ENCODE measurements at places on chromosomes 11 and 22.

- no peak for DNase-seq
Observed at GRCh38 chr11:12275818-12276217, 101.6 kb upstream of the PARVA start.

DNA sequence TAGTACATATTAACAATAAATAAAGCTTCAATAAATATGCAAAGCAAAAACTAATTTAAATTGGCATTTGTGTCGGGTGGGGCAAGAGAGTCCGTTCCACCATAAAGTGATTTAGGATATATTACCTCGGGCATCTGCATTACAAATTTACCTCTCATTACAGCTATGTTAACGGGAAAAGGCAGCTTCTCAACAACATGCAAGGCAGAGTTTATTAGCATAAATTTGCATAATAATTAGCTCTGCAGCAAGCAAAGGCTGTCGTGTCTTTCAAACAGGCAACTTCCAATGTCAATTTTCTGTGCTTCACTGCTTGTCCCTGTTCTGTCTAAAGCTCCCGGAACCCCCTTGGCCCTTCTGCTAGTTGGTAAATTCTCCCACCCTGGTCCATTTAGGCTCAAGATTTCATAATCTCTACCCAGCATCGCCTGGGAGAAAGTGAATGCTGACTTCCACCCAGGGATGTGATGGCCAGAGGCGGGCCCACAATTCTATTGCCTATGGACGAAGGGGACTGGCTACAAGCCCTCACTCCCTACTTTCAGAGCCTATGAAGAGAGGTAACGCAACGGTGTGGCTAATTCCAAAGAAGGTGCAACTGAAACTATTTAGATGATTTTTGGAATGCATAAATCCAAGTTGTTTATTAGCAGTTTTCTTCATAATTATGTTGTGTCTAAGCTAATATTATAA lies 462.1 kb downstream of the OPCML start:
- no peak for DNase-seq

DNA sequence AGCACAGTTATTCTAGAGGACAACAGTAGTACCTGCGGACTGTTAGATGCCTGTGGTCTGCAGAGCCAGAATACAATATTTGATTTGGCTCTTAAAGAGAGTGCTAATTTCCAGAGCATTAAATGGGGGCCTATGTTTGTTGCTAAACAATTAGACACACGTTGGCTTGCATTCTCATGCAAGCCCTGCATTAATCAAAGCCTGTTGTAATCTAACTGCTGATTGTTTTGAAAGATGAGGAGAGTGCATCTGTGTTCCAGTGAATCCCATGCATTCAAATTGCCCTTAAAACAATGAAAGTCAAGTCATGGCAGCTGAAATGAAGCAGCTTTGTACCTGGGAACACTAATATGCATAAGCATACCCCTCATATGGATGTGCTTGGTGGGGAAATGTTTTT lies 419.4 kb downstream of the DYNC2H1 start:
- DNase-seq = no peak

- DNase-seq = no peak
Observed at GRCh38 chr11:28243581-28243980, 135.4 kb downstream of the METTL15 start.

DNA sequence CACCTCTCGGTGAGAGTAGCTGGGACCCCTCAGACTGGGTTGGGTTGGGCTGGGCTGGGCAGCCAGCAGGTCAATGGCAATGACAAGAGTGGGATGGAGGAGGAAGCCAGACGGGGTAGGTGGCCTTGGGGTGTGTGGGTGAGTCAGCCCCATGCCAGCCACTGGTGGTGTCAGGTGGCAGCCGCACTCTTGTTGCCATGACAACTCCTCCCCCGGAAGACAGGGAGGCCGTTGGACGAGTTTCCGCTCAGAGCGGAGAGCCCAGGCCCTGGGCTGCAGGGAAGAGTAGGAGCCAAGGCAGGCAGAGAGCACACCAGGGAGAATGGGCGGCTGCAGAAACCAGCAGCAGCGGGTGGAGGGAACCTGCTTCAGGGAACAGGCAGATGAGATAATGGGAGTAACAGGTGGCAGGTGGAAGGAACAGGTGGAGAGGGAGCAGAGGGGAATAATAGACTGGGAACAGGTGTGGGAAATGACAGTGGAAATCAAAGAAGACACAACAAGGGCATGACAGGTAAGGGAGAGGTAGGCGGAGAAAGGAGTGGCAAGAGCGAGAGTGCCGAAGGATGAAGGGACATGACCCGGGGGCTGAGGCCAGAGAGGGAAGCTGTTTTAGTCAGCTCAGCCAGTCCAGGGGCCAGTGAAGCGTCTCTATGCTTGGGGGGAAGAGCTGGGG lies 8.7 kb downstream of the SPTBN2 start:
- DNase-seq = no peak

DNA sequence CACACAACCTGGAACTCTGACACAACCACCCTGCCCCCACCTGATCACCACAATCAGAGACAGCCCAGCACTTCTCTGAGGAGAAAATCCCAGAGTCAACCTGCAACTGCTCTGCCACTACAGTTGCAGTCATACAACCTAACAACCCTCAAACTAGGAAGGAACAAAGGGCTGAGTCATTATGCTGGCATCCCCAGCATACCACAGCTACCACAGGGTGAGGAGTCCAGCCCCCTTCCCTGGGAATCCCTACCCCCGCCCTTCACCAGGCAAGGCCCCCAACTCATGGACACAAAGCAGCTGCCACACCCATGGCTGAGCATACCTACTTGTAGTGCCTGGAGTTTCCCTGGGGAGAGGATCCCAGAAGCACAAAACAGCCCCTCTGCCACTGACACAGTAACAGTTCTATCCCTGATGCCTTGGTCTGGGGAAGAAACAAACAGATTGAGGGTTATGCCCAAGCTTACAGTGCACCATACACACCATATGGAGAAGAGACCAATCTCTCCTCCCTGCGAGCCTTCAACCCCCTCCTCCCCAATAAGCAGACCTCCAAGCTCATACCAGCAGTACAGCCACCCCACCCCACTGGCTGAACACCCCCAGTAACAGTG lies 68.5 kb upstream of the C11orf58 start:
- DNase-seq = no peak

DNA sequence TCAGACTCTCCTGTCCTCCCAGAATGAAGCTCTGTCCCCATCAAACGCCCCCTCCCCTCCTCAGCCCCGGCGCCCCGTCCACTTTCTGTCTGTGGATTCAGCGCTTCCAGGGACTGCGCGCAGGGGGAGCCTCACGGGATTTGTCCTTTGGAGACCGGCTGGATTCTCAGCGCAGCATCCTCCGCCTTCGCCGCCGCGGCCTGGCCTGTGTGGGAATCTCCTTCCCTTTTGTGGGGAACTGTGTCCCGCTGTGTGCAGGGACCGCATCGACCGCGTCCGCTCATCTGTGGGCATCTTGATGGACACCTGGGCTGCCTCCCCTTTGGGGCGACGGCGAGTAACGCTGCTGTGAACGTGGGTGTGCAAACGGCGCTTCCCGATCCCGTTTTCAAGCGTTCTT lies 1.1 kb upstream of the SCT start:
- no peak for DNase-seq

- no peak for DNase-seq
Observed at GRCh38 chr11:58227956-58228615, 632 bp downstream of the OR10Q1 start.

DNA sequence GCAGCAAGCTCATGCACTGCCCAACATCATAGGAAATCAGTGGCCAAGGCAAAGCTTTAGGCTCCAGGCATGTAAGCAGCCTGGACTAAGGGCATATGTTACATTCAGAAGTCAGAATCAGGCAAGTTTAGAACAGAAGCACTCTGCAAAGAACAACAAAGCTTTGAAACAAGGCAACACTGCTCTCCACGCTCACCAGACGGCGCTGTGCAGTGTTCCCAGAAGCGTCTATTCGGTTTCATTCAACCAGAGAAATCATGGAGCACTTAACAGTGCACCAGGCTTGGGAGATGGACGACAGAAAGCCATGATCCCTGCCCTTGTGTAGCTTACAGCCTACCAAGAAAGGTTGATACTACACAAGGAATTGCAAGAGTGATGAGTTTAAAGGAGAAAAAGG lies 555.8 kb downstream of the BUD13 start:
- no peak for DNase-seq

DNA sequence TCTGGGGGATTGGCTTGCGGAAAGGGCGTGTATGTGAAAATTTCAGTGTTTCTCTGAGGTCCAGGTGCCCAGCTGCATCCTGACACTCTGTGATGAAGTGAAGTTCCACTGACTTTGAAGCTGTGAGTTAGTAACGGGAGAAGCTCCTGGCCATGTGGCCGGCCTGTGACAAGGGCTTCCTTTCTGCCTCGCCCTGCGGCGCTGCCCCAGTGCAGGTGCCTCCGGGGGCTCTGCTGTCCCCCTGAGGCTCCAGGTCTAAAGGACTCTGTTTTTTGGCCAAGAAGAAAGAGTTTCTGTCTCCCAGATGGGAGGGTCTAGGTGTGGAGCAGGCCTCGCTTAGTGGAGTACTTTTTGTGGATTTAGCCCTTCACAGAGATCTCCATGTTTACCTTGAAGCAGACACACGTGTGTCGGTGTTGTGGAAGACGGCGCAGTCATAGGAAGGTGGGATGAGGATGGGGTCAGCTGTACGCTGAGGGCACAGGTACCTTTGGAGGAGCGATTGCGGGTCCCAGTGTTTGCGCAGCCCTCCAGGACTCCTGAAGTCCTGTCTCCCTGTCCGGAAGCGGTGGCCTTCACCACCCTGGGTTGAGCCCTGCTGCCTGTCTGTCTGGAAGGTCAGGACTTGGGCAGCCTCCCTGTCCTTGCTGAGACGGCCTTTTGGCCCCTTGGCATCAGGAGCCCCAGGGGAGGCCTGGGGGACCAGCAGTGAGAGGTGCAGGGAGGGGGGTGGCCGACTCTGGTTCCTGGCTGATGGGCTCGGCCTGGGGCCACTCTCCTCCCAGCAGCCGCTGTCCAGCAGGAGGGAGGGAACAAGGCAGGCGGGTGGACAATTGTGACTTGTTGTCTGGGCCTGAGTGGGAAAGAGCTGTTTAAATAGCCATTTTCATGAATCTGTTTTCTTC lies 1249.3 kb downstream of the BRD1 start:
- no peak for DNase-seq

- no peak for DNase-seq
Observed at GRCh38 chr11:33658195-33658900, 42.3 kb downstream of the C11orf91 start.

- no peak for DNase-seq
Observed at GRCh38 chr11:81674211-81674610, 1059.5 kb downstream of the FAM181B start.

DNA sequence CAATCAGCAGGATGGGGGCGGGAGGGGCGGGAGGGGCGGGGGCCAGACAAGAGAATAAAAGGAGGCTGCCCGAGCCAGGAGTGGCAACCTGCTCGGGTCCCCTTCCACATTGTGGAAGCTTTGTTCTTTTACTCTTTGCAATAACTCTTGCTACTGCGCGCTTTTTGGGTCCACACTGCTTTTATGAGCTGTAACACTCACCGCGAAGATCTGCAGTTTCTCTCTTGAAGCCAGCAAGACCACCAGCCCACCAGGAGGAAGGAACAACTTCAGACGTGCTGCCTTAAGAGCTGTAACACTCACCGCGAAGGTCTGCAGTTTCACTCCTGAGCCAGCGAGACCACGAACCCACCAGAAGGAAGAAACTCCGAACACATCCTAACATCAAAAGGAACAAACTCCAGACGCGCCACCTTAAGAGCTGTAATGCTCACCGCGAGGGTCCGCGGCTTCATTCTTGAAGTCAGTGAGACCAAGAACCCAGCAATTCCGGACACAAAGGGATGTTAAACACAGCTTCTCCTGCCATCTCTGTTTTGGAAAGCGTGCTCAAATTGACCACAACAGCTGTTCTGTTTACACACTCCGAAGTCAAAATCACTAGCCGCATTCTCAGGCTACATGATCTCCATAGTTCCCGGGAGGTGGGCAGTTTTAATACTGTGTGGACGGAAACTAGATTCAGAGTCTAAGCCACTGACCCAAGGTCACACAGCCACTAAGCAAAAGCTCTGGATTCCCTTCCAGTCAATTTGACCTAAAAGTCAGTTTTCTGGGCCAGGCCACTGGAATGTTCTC lies 11.9 kb downstream of the PLAAT2 start:
- no peak for DNase-seq

DNA sequence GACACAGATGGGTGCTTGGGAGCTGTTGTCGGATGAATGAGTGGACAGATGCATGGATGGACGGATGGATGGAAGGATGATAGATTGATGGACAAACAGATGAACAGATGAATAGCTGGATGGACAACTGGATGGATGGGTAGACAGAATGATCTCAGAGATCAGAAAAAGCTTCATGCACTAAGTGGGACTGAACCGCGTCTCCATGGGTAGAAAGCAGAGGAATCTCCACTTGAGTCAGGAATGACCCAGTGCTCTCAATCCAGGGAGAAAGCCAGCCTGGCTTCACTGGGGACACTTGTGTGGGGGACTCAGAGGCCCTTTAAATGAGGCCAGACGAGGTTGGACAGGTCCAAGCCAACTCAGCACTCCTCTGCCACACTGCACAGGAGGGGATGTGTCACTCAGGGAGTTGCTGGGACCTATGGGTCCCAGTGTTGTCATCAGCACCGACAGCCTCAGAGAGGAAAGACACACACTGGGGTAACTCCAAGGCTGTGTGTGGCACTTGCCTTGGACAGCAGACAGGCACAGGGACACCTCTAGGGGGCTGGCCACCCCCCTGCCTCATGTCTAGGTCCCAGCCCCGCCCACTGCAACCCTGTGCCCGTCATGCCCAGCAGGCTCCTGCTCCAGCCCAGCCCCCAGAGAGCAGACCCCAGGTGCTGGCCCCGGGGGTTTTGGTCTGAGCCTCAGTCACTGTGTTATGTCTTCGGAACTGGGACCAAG lies 5.6 kb downstream of the IGLL5 start:
- no peak for DNase-seq

- DNase-seq = no peak
Observed at GRCh38 chr11:1081601-1082311, 7.1 kb downstream of the MUC2 start.

- DNase-seq = no peak
Observed at GRCh38 chr11:29231991-29232390, 784.8 kb downstream of the KCNA4 start.

GRCh38 chr22:33109514-33110430 lies 51.6 kb upstream of the SYN3 start:
- no peak for DNase-seq

GRCh38 chr22:25762147-25762546 lies 20.2 kb downstream of the MYO18B start:
- peak; percentile 35 for DNase-seq

GRCh38 chr11:132704781-132705375 lies 827.4 kb downstream of the OPCML start:
- DNase-seq = no peak

GRCh38 chr22:44049486-44050231 lies 25.6 kb downstream of the PARVB start:
- no peak for DNase-seq

- no peak for DNase-seq
Observed at GRCh38 chr11:5276697-5277096, 7.0 kb upstream of the HBE1 start.

- no peak for DNase-seq
Observed at GRCh38 chr22:27799827-27800249, 1.7 kb downstream of the MN1 start.

DNA sequence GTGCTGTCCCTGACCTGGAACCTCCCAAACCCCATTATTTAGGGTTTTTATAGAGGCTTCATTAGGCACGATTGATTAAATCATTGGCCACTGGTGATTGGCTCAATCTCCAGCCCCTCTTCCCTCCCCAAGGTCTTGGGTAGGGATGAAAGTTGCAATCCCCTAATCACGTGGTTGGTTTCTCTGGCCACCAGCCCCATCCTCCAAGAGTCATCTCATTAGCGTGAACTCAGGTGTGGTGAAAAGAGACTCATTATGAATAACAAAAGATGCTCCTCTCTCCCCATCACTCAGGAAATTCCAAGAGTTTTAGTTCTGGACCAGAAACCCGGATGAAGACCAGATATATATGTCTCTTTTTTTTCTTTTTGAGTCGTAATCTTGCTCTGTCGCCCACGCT lies 7.6 kb upstream of the MARK2 start:
- DNase-seq = no peak

All from HuH-7.5 (cell line).